ENCODE measurements at places on chromosomes 7 and 10. TPM values are rescaled to one million over a fixed set of nuclear protein-coding genes. Genes with fewer than 3 reads are reported as not detected.

The MSMB gene
- total RNA-seq, result not detected

The SFRP4 gene
- 302 TPM for total RNA-seq

The FRA10AC1 gene
- total RNA-seq, result 24.8 TPM

The CPVL gene
- 20.6 TPM for total RNA-seq

The PIK3AP1 gene
- 10.1 TPM for total RNA-seq

The SAP25 gene
- total RNA-seq, result 7.5 TPM

The LOXL4 gene
- 29.9 TPM for total RNA-seq

The SVOPL gene
- not detected for total RNA-seq
